ENCODE measurements at places on chromosomes 16 and 17. TPM values are rescaled to one million over a fixed set of nuclear protein-coding genes. Genes with fewer than 3 reads are reported as not detected.

The ALOX15B gene
- total RNA-seq = 0.46 TPM

The MGAT5B gene
- total RNA-seq = 13.7 TPM

The UNC119 gene
- 27.7 TPM for total RNA-seq

The ADAMTS18 gene
- total RNA-seq = 0.01 TPM

The ADGRG1 gene
- 241 TPM for total RNA-seq

The CCL8 gene
- not detected for total RNA-seq

The PITPNC1 gene
- 31.3 TPM for total RNA-seq

The GNG13 gene
- not detected for total RNA-seq

The TNRC6A gene
- total RNA-seq = 25.2 TPM

The CHST5 gene
- 0.11 TPM for total RNA-seq

The ALOXE3 gene
- total RNA-seq = 10.3 TPM

The TBX21 gene
- 0.06 TPM for total RNA-seq

The KRTAP4-16 gene
- not detected for total RNA-seq

The CTF1 gene
- 0.21 TPM for total RNA-seq

The EME1 gene
- 13.8 TPM for total RNA-seq

The SOX9 gene
- total RNA-seq = 12.2 TPM

The PDP2 gene
- total RNA-seq = 7.0 TPM

The SECTM1 gene
- 2.5 TPM for total RNA-seq

The PRR35 gene
- total RNA-seq = 0.11 TPM

The C1QTNF8 gene
- total RNA-seq = 0.05 TPM

The CES1 gene
- total RNA-seq = 29.2 TPM

The KRT24 gene
- not detected for total RNA-seq

The G6PC1 gene
- not detected for total RNA-seq

The KRT32 gene
- not detected for total RNA-seq

The PRSS36 gene
- 1.2 TPM for total RNA-seq

The CDR2 gene
- total RNA-seq = 32.9 TPM

The WFIKKN1 gene
- 0.07 TPM for total RNA-seq

The TP53TG3D gene
- total RNA-seq = 0.97 TPM

The TNP2 gene
- total RNA-seq = not detected

The HEXIM1 gene
- 39.3 TPM for total RNA-seq

The TMEM98 gene
- 44.3 TPM for total RNA-seq

The ATP2C2 gene
- 0.09 TPM for total RNA-seq

The RAMP2 gene
- 1.5 TPM for total RNA-seq

The NETO2 gene
- total RNA-seq = 100 TPM

The CCL1 gene
- total RNA-seq = not detected

The TACO1 gene
- total RNA-seq = 55.8 TPM

The CDH3 gene
- total RNA-seq = 0.32 TPM

The CMC2 gene
- total RNA-seq = 96.7 TPM
